ENCODE measurements at places on chromosomes 5 and 9. TPM values are rescaled to one million over a fixed set of nuclear protein-coding genes. Genes with fewer than 3 reads are reported as not detected.

- no peak for DNase-seq
- no peaks in the 10 kb centered on the region for H3K4me1 ChIP-seq
- H3K36me3 ChIP-seq = no peaks in the 10 kb centered on the region
Measured at GRCh38 chr9:104604801-104605200, 626 bp downstream of the OR13C2 start.

DNA sequence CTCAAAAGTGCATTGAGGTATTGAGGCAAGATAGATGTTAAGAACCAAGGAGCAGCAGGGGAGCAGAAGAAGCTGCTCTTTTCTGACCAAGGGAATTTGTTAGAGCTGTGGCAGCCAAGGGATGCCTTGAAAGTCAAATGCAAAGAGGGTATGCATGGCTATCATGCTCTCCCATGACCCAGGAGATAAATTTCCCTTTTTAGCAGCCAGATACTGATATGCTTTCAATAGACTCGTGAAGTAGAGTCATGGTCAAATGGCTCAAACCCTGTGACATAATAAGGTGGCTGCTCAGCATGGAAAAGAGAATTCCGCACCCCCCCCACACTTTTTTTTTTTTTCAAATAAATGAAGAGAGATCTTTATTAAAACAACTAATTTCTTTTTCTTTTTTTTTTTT lies 180.9 kb upstream of the ACTBL2 start:
- no peaks in the 10 kb centered on the region for H3K36me3 ChIP-seq
- no peak for DNase-seq
- no peaks in the 10 kb centered on the region for H3K4me1 ChIP-seq
- H3K27ac ChIP-seq = no peak overlapping the region

DNA sequence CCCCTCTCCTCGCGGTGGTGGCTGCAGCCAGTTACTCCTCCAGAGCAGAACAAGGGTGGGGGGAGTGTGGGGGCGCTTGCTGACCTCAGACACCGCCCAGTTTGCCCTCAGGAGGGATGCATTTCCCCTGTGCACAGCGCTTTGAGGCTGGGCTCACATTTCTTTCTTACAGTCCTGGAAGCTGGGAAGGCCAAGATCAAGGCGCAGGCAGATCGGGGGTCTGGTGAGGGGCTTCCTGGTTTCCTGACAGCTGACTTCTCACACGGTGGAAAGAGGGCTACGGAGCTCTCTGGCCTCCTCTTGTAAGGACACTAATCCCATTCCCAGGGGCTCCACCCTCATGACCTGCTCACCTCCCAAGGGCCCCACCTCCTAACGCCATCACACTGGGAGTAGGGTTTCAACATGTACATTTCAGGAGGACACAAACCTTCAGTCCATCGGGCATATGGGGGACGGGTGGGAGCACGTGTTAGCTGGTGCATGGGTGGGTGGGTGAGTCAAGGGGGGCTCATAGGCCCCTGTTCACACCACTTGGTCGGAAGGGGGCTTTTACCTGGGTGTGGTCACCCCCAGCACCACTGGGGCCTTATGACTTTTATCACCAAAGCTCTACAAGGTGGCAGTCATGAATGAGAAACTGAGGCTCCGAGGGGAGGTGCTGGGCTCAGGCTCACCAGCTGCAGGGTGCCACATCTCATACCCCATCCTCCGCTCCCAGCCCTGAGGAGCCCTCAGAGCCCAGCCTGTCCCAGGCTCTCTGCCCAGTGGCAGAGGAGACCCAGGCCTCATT lies 7.7 kb upstream of the SCGB3A1 start:
- H3K27ac ChIP-seq = no peak overlapping the region
- no peak for DNase-seq
- no peaks in the 10 kb centered on the region for H3K27me3 ChIP-seq
- H3K4me3 ChIP-seq = no peak overlapping the region

FBP1 gene
- total RNA-seq = 1.2 TPM
